ENCODE measurements at places on chromosomes 11 and 22.

- DNase-seq = peak; percentile 72
These were observed 141.2 kb upstream of the TIMP3 start for GRCh38 chr22:32660292-32660691.

DNA sequence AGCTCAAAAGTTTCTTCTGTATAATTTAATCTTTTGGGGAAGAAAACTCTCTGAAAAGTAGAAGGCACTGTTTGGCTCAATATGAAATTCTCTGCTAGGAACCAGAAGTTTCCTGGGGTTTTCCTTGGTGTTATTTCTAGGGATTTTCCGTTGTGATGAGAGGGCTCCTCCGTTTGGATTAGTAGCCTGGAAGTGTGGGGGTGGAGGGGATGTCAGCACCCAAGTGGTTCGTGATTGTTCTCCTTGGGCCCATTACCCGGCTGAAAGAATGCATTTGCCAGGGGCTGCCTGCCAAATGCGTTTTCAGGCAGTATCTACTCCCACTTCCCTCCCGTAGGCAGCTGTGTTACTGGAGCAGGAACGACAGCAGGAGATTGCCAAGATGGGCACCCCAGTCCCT lies 4.3 kb downstream of the SF3B2 start:
- DNase-seq = no peak

GRCh38 chr11:9731256-9731655 lies 67.4 kb downstream of the SWAP70 start:
- DNase-seq = no peak

- DNase-seq = no peak
These were observed 12.3 kb downstream of the EIF4ENIF1 start for GRCh38 chr22:31477329-31477728.

DNA sequence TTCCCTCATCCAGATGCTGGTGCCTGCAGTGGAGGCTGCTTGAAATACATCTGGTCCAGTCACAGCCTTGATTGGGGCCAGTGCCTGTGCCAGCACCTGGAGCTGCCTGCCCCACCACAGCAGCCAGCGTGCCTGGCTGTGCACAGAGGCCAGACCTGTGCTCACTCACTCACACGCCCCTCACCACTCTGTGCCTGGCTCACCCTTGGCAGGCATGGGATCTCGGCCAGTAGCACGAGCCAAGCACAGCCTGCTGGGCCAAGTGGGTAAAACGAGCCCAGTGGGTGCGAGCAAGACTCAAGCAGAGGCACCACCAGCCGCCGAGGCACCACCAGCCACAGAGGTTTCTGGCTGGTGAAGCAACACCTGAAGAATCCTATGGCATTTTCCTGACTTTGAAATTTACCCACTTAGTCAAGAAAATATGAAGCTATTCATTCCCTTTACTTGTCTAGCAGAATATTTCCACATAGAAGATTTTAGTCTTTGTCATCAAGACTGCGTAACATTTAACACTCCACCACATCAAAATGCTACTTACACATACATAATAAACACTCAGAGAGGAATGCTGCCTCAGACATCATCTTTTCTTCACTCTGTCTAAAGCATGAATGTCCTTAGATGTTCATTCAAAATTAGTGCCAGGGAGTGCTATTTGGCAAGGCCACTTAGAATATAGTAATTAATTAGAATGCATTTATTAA lies 424.3 kb upstream of the FAT3 start:
- no peak for DNase-seq

DNA sequence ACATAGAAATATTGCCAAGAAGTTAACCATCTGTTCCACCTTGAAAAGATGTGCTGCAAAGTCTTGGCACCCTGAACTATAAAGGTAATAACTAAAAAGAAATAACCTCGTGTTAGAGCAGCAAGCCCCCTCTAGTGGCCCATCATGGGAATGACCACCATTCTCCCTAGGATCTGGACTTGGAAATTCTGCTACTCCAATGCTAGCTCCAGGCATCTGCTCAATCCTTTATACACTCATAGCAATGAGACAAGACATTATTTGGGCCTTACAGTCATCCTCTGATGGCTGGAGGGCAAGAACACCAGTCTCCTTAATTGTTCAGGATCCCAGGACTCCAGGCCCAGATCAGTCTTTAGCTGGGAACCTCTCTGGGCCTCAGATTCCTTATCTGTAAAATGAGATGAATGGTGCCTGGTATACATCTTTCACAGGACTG lies 76.0 kb downstream of the CWC15 start:
- DNase-seq = peak; percentile 43

- no peak for DNase-seq
These were observed 3.2 kb downstream of the EHF start for GRCh38 chr11:34624069-34624468.

DNA sequence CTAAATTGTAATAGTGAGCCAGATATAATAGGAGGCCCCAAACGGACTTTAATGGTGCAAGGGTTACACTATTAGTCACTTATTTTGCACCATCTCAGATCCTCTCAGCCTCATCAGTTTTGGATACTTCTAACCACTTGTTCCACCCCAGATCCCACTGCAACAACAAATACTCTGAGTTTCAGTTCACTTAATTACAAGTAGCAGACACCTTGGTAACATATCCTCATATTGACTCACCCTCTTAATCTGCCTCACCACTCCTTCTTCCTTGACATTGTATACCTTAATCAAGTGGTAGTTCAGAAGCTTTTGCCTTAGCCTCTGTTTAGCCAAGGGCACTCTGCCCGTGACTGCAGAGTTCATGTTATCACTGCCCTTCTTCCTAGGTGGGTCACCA lies 256.1 kb upstream of the UBASH3B start:
- no peak for DNase-seq

DNA sequence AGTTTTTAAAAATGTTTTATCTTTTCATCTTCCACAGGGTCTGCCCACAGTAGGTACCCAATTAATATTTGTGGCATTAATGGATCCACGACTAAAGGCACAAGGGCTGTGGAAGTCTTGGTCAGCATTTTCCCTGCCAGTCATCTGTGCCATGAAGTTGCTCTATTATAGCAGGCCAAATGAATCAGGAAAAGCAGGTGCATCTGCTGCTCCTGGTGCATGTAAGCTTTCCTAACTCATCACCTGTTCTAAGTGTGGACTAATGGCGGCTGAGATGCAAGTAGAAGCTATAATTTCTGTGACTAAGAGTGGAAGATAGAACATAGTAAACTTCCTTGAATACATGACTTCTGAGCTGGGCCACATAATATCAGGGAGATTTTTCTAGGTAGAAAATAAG lies 182.5 kb upstream of the TENM4 start:
- no peak for DNase-seq

DNA sequence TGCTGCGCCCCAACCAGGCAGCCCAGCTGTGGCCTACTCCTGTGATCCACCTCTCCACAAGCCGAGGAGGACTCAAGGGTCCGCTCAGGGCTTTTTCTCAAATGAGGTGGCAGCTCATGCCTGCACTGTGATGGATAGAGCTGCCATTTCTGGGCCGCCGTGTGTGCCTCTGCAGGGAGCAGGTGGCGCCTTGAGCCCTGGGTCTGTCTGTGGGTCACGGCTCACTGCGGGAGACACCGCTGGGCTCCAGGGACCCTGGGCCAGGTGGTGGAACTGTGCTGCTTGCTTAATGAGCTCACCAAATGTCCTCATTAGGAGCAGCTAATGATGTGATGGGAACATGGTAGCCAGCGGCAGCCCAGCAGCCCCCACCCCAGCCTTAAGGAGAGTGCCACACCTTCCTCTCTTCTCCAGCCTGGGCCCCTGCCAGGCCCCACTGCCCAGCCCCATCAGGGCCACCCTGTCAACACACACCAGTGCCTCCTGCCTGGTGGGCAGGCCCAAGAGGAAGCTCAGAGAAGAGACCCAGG lies 50.8 kb downstream of the DHCR7 start:
- DNase-seq = no peak

- no peak for DNase-seq
These were observed 107.4 kb downstream of the ZBTB16 start for GRCh38 chr11:114166897-114167323.

DNA sequence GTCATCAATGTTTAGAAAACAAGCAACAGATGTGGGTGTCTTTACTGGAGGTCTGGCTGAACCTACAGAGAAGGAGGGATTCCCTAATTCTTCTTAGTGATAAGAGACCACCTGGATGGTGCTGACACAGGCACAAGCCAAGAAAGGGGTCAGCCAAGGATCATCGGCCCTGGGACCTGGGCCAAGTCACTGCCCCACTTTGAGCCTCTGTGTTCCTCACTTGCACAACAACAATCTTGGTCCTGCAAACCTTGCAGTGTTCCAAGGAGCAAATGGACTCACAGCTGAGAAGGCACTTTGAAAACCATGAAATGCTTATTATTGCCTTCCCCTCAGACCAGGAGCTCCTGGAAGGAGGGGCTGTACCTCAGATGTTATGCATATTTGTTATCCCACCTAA lies 7.0 kb upstream of the KCNE3 start:
- no peak for DNase-seq

- DNase-seq = no peak
These were observed 35.7 kb downstream of the SREBF2 start for GRCh38 chr22:41868556-41868955.

DNA sequence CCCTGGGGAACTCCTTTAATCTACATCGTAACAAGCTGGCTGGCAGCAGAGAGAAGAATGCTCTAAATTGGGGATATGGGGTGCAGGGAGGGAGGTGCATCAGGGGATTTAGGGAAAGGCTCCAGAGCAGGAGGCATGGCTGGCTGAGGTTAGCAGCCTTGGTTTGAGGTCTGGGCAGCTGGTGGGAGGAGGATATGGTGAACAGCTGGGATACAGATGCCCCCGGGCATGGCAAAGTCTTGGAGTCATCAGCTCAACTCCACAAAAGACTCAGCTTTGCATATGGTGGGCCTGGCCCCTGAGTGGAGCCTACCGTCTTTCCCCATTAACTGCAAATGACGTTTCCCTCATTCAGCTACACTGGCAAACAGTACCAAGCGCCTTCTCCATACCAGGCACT lies 5.4 kb downstream of the FAM83F start:
- DNase-seq = no peak

GRCh38 chr11:74992852-74993251 lies 4.1 kb downstream of the NEU3 start:
- no peak for DNase-seq

GRCh38 chr22:35928285-35928798 lies 100.3 kb downstream of the RBFOX2 start:
- no peak for DNase-seq

- no peak for DNase-seq
These were observed 65.5 kb upstream of the IGLL5 start for GRCh38 chr22:22822106-22822505.

DNA sequence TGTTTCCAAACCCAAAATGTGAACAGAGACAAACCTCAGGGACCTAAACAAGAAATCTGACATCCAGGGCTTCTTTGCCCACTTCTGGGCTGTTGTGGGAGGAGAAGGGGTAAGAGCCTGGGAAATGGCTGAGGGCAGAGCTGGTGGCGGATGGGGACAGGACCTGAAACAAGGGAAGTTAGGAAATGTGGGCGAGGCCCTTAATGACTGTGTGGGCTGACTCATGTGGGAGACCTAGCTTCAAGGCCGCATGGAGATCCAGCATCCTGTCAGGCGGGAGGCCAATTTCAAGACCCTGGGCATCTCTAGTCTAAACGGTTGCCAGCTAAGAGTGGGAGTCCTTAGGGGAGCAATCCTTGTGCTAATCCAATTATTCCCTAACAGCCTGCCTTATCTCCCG lies 2.1 kb upstream of the OAF start:
- peak; percentile 69 for DNase-seq

DNA sequence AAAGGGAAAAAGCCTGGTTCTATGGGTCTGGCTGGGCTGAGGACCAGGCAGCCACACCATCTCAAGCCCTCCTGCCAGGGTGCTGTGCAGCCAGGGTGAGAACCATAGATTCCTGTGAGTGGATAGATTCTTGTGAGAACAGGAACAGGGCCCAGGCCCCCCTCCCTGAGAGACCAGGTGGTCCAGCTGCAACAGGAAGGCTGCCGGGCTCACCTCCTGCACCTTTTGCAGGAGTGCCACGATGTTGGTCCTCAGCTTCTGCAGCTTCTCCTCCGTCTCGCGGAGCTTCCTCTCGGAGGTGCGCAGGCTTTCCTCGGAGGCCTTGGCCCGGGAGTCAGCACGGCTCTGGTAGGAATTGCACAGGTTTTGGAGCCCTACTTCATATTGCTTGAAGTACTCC lies 40.8 kb downstream of the MORC2 start:
- DNase-seq = no peak

DNA sequence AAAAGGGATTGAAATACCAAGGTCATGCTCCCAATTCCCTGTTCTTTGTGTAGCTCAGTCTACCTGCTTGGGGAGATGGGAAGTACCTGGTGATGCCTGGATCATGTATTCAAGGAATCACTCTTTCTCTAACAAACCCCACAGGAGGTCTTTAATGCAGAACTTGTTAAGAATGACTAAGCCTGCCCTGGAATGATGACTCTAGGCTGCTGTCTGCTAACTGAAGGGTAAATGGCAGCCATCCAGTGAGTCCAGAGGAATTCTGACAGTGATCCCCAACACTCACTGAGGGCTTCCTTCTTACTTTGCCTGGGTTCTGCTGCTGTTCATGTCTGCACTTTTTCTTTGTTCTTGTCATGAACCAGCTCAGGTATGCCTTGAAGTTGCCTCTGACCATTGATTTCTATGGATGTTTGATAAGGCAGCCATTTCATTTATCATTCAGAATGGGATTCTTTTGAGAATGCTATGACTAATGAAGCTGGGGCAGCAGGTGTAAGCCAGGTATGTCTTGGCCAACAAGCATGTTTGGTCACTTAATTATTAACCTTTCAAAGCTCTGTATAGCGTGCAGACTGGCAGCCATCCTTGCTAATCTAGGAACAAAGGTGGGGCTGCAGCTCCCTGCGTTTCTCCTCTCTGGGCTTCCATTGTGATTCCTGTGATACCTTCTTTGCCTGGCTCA lies 11.4 kb downstream of the PRSS23 start:
- no peak for DNase-seq

GRCh38 chr22:42632096-42632495 lies 8.3 kb downstream of the ATP5MGL start:
- DNase-seq = no peak

GRCh38 chr11:69381681-69382130 lies 87.8 kb downstream of the MYEOV start:
- no peak for DNase-seq

- peak; percentile 12 for DNase-seq
These were observed 58.8 kb downstream of the ARHGAP8 start for GRCh38 chr22:44811141-44811540.

DNA sequence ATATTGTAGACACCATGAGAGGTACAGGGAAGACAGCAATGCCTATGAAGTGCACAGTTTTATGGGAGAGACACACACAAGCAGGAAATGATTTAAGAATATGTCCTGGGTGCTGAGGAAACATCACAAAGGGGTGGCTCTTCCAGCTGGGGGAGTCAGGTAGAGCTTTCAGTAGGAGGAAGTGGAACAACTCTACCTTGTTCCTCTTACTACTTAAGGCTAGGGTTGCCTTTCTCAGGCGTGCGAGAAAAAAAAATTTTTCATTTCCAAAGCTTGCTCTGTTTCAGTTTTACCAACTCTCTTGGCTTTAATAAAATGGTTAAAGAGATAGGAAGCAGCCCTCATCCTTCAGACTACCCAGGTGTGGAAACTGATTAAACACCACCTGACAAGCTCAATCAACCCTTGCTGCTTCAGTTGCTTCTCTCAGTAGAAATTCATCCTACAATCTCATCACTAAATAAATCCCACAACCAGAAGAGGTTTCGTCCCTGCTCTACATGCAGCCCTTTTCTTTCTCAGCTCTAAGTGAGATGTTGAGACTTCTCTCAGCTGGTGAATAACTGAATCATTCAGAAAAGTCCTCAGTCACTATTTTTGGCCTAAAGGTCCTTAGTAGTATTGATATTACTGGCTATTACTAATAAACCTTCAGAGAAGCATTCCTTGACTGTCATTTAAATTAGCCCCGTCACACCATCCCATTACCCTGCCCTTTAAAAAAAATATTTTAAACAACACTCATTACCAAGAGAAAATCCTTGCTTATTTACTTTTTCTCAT lies 5.9 kb downstream of the ABTB2 start:
- DNase-seq = no peak
